Suppressor macrophage treated with lipopolysaccharide for 1 hour (primary cell): ENCODE measurements at places on chromosomes 2 and 18.

DNA sequence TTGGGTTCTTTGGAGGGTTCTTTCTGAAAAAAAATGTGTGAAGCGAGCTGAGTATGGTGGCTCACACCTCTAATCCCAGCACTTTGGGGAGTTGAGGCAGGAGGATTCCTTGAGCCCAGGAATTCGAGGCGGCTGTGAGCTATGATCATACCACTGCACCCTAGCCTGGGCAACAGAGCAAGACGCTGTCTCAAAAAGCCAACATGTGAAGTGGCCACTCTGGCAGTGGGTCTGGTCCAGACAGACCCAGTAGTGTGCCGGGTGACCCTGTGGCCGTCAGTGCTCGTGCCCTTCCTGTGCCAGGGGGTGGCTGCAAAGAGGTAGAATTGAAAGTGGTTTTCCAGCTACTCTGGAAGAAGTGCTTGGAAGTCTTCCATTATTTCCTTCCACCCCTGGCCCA is 11.6 kb downstream of the KLF11 start:
- no peak for DNase-seq

DNA sequence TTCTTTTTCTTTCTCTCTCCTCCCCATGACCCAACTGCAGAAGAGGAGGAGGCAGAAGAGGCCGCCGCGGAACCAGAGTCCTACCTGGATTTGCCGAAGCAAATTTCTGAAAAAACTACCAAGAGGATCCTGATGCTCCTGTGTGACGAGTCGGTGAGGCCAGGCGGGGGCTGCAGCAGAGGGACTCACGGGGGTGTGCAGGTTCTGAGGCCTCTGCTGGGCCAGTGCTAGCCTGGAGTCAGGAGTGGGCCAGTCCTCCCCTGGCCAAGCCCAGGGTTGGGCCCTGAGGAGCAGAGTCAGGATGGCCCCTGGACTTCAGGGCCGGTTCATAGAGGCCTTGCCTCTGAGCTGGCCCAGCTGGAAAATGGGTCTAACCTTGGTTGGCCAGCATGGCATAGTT is 29.3 kb downstream of the OTOF start:
- no peak for DNase-seq

GRCh38 chr2:198795419-198795818 is 662.3 kb downstream of the SATB2 start:
- DNase-seq = no peak

GRCh38 chr2:20623241-20623640 is 27.7 kb downstream of the HS1BP3 start:
- DNase-seq = no peak

- DNase-seq = peak; percentile 84
Measured at GRCh38 chr2:111122631-111123421, 2.1 kb downstream of the BCL2L11 start.

DNA sequence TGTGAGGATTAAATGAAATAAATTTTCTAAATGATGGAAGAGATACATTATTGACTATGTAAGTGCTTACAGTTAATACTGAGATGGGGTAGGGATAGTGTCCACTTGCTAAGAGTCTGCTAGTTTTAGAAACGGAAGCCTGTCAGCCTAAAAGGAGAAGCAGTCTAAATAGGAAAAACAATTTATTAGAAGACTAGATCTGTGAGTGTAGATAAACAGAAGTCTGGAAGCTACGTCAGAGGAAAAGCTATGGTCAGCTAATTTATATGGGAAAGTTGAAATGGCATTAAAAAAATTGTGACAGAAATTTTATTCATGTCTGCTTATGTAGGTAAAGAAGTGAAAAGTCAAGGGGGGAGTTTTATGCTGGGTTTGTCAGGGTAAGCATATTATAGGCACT is 1338.4 kb upstream of the CHAC2 start:
- no peak for DNase-seq

- DNase-seq = peak; percentile 15
Measured at GRCh38 chr2:33581872-33582271, 17.2 kb downstream of the FAM98A start.

DNA sequence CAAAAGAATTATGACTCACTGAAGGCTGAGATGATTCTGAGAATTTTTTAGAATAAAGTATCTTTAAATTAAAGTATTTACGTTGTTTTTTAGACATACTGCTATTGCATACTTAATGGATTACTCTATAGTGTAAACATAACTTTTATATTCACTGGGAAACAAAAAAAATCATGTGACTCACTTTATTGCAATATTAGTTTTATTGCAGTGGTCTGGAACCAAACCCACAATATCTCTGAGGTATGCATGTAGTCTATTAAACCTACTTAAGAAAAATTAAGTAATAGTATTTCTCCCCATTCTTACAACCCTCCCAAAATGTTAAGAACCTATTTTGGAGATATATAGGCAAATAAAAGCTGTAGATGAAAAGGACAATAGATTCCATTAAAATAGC is 142.9 kb upstream of the ZNF521 start:
- no peak for DNase-seq
